ENCODE measurements at places on chromosomes 12 and 14.

DNA sequence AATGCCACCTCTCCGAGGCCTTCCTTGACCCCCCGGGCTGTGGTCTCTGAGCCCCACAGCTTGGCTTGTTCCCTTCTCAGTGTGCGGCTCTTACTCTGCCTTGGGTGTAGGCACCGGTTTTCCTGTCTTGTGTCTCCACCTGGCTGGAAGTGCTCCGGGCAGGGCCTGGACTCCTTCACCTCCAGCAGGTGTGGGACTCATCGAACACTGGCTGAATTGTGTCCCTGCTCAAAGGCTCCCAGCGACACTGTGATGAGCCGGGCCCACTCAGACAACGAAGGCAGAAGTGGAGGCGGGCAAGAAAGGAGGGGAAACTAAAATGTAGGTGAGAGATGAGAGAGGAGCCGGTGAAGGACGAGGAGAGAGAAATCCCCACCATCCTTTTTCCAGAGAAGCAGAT, 18.0 kb downstream of the TMEM63C start:
- no peak for DNase-seq

- DNase-seq = no peak
Measured at GRCh38 chr14:91129261-91129660, 15.4 kb downstream of the DGLUCY start.

GRCh38 chr12:53340398-53340797, 4.2 kb upstream of the SP7 start:
- no peak for DNase-seq

DNA sequence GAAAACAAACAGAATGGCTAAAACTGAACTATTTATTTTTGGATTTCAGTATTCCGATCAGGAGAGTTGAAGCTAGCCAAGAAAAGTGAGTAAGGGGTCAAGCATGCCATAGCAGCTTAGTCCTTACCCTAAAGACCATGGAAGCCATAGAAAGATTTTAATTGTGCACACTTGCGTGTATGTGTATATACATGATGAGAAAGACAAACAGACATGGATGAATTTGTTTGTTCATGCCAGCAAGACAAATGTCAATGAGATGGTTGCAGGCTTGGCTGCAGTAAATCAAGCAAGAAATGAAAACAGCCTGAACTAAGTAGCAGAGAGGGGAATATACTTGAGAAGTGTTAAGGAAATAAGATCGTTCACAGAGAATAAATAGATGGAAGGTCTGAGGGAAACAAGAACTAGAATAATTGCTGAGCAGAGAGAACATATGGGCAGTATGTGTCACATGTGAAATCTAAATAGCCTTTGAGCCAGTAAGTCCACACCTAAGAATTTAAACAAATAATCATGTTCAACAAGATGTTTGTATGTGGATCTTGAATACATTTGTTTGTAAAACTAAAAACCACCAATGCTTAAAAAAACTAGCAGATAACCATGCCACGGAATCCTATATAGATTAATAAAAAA, 14.8 kb downstream of the SNW1 start:
- DNase-seq = no peak

GRCh38 chr14:51336734-51337133, 96.7 kb downstream of the TMX1 start:
- no peak for DNase-seq

DNA sequence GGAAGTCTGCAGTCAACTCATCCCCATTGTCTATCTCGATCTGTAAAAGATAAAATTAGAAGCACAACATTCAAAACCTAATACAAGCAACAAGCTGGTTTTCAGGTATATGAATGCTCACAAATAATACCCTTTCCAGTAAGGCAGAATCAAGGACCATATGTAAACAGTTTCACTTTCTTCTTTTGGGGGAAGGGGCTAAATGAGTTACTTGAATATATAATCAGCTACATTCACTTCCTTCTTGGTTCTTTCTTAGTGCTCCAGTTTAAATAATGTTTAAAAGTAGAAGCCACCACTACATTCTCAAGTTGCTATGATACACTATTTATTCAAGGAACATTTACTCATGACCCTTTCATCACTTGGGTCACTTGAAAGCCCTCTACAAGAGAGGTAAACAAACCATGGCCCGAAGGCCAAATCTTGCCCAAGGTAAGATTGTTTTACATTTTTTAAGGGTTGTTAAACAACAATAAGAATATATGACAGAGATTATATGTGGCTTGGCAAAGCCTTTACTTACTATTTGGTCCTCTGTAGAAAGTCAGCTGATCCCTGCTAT, 10.3 kb downstream of the TWF1 start:
- DNase-seq = no peak

- DNase-seq = no peak
Measured at GRCh38 chr12:116736962-116737773, 701 bp downstream of the SPRING1 start.

DNA sequence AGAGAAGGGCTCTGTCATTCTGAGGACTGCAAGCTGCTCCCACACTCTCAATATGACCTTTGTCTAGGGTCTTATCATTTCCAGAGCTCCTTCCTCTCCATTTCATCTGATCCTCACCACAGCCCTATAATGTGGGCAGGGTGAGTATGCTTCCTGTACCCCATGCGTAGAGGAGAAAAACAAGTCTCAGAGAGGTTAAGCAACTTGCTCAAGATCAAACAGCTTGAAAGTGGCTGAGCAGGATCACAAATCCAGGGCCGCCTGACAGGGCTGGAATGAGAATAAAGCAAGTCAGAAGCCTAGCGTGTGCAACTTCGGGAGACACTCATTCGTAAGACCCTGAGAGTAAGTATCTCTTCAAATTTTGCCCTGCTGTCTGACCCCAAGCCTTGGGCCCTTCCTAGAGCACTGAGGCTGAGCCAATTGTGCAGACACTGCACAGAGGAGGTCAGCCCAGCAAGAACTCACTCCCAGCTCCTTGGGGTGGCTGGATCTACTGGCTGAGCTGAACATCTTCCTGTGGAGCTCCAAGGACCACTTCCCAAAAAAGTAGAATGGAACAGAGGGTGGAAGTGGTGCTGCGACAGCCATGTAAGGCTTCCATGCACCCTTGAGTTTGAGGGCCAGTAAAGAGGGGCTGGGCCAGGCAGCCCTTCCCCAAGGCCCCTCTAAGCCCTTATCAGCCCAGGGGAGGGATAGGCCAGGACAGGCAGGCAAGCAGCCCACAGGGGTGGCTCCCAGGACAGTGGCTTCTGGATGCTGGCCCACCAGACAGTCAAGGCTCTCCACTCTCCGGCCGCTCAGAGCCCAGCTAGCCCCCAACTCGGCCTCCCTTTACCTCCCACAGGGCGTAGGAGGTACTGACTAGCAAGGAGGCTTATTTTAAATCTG, 10.5 kb downstream of the ZFP36L1 start:
- peak; percentile 54 for DNase-seq

DNA sequence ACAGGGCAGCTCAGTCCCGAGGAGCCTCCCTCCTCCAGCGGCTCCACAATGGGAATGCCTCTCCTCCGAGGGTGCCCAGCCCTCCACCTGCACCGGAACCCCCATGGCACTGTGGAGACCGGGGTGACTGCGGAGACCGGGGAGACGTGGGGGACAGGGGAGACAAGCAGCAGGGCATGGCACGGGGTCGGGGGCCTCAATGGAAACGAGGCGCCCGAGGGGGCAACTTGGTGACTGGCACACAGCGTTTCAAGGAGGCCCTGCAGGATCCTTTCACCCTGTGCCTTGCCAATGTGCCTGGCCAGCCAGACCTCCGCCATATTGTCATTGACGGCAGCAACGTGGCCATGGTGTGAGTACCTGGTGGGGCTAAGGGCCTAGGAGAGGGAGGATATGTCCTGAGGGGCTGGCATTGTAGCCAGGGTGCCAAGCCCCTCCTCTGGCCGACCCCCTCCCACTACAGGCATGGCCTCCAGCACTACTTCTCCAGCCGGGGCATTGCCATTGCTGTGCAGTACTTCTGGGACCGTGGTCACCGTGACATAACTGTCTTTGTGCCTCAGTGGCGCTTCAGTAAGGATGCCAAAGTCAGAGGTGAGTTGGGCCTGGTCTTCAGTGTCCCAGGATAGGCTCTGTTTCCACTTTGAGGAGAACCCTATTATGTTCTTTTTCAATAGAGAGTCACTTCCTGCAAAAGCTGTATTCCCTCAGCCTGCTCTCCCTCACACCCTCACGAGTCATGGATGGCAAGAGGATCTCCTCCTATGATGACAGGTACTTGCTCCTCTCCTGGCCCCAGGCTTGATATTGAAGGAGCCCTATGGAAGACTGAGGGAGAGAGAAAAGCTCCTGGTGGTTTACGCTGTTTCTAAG, 2.7 kb downstream of the KHNYN start:
- no peak for DNase-seq

DNA sequence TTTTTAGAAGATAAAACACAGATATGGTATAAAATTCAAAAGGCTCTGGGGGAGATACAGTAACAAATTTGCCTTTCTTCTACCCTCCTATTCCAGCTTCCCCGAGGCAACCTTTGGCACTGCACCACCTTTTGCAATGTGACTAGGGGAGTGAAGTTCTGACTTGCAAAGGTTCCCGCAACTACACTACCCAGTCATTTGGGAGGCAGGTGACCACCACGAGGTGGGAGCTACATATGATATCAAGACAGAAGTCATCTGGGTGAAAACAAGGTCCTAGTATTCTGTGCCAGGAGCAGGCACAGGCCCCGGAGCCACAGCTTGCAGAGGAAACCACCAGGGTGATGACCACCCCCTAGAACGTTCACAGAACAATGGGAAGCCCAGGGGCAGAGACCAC, 141.5 kb downstream of the TTC7B start:
- DNase-seq = no peak

DNA sequence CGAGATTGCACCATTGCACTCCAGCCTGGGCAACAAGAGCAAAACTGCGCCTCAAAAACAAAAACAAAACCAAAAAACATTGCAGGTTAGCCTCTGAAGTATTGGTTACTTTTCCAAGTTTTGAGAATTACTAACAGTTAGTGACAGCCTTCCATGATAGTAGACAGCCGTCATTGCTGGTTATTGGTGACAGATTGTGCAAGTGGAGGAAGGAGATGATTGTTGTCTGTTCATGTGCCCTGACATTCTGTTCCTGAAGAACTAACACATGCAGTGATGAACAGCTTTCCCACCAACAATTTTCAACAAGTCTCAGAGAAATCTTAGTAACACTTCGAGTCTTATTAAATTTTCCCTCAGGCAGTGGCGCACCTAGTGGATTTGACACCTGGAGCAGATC, 89.3 kb upstream of the NAP1L1 start:
- DNase-seq = no peak

DNA sequence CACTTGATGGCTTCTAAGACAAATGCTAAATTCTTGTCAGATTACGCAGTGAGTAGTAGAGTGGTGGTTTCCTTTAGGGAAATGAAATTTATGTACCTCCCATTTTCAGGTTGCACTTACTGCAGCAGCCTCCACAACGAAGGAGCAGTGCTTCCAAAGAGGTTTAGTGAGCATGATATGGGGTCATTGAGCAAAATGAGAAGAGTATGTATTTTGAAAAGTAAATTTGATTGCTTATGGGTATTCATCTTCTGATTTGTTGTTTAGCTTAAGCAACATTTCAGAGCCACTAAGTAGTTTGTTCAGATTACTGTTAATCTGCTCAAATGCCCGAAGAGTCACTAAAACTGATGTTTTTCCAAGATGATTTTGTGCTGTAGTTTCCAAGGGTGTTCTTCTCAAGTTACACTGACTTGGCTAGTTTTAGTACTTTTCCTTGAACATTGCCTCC, 493.6 kb downstream of the PCNX1 start:
- no peak for DNase-seq

DNA sequence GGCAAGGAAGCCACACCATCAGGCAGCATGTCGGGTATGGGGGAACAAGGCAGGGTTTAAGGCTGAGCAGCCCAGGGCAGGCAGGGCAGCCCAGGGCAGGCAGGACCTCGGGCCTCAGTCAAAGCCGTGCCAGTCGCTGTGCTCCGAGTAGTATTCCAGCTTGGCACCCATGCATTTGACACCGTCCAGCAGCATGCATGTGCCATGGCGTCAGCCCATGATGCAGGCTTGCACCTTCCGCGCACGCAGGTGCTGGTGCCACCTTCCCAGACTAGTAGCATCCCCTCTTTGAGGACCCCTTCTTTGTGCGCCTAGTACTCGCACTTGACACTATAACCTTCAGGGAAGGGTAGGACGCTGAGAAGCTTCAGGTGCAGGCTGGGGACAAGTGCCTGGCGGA, 11.6 kb upstream of the ADCY6 start:
- no peak for DNase-seq

- no peak for DNase-seq
Measured at GRCh38 chr14:21768116-21768874, 94.7 kb upstream of the OR4E1 start.

DNA sequence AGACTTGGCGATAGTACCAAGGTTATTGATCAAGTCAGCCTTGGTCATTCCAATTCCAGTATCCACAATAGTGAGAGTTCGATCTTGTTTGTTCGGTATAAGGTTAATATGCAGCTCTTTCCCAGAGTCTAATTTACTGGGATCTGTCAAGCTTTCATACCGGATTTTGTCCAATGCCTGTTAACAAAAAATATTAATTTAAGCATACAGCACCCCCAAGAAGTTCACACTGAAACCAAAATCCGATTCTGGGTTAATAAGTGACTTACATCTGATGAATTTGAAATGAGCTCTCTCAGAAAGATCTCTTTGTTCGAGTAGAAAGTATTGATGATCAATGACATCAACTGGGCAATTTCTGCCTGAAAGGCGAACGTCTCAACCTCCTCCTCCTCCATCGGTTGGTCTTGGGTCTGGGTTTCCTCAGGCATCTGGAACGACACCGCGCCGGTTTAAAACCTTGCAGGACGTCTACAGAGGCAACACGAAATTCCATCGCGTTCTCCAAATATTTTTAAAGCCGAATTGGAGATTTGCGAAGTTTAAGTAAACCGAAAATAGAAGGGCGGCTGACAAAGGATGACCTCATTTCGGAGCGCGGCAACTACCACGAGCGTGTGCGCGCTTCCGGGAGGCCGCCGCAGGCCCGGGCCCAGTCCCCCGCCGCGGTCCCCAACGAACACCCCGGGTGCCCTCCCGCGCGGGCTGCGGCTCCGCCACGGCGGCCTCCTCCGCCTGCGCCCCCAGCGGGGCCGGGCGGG, 716 bp downstream of the HSP90AA1 start:
- DNase-seq = peak; percentile 49

DNA sequence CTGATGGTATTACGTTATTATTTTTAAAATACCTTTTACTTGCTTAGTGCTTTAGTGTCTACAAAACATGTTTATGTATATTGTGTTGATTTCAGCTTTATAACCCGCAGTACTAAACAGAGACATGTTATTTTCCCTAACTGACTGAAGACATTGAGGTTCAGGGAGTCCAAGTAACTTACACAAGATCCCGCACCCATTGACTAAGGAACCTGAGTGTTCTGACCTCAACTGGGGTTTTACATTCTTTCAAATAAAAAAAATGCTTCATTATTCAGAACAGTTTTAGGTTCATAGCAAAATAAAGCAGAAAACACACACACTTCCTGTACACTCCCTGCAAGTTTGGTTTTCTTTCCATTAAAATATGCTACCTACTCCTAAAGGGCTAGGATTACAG, 60.4 kb upstream of the METAP2 start:
- DNase-seq = no peak

DNA sequence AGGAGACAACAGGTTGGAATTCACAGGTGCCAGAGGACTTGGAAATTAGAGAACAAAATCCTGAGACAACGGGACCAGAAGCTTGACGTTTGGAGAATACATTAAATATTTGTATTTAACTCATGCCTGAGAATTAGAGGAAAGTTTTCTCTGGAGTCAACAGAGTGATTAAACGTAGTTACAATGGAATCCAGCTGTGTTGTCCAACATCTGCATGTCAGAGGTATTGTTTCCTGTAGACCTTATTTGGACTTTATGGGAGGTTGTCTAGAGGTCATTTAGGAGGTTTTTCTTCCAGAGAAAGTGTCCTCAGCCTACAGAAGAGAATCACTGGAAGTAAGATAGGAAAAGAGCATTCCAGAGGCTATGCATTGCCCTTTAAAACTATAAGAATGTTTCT, 45.1 kb upstream of the RERGL start:
- DNase-seq = no peak

- DNase-seq = no peak
Measured at GRCh38 chr14:37195327-37195726, 2.4 kb upstream of the MIPOL1 start.
